Activated CD4-positive, alpha-beta T cell treated with anti-CD3 and anti-CD28 coated beads, Interleukin-2, amount 10 ng/mL, durations not matched to agents 7 days and 5 days (primary cell): ENCODE measurements at places on chromosomes 1 and 21.

- no peak for DNase-seq
Measured at GRCh38 chr1:23174426-23175110, 5.9 kb upstream of the LUZP1 start.

DNA sequence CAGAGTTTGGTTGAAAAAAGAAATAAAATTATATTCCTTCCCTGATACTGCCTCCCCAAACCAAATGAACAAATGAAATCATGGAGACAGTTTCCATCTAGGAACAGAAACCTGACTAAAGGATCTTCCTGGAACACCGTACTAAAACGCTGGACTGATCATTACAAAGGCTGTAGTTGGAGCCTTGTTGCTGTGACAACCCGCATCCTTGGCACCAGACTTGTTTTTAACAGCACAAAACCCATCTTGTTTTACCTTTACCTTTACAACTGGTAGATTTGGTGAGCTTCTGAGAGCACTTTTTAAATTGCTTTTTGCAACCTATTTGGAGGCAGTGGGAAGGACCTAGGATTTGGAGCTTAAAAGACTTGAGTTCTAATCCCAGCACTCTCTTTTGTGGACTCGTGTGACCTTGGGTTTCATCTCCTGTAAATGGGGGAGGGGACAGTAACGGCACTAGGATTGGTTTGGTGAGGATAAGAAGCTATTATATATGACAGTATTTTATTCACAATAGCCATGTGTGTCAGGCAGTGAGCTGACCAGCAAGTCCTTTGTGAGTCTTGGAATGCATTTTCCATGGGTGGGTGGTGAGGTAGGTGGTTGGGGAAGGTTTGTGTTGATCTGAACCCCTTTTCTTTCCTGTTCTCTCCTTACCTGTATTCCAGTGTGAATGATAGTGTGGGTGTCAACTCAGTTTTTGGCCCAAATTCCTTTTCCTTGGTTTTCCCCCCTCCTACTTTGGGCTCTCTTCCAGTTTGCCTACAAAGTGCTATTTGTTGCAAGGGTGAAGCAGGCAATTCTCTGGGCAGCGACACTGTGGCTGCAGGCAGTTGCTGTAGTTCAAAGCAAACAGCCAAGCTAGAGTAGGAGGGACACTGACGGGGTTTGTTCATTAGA, 12.6 kb downstream of the LRRC8D start:
- no peak for DNase-seq

DNA sequence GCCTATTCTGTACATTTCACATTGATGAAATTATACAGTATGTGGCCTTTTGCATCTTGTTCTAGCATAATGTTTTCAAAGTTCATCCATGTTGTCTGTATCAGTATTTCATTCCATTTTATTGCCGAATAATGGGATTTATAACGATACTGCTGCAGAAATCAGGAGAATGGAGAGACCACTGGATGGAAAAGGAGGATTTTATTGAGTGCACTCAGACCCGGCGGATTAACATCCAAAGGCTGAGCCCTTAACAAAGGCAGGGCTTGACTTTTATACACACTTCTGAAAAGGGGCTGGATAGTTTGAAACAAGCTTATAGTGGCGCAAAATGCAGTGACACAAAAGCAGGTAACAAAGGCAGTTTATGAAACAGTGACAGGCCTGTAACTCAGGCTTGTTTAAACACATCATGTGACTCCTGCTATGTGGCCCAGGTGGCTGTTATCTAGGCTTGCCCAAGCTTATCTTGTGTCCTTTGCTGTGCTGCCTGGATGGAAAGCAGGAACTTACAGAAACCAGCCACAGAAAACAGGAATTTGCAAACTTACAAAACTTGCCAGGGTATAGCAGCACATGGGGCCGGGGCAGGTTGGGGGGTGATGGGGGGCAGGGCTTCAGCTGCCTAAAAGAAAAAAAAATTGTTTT, 32.8 kb upstream of the KCNJ15 start:
- DNase-seq, result no peak

DNA sequence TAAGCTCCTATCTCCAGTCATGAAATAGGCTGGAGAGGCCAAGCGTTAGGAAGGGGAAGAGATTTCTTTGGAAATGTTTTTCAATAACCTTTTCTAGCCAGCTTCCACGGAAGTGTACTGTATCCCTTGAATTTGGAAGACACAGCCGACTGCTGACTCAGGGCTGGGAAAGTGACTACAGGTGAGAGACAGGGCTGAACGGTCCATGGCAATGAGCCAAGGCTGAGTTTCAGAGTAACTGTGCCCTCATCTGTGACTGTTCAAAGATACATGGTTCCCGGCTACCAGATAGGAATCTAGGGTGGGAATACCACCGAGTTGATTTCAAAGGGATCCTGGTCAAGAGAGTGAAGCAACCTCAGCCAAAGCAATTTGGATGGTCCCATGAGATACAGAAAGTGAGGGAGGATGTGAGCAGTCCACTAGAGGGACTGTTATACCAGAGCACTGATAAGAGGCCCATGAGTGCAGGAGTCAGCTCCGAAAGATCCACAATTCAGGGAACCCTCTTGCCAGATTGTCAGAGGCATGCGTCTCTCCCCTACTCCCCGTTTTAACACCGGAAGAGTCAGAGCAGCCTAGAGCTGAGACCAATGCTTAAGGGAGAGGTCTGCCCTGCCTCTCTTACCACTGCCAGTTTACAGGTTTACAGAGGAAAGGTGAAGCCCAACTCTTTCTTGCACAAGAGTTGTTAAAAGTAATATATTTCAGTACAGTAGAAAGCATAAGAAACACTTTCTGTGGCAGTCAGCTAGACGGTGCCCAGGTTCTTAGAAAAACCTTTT, 3.2 kb upstream of the KRTAP19-8 start:
- no peak for DNase-seq

DNA sequence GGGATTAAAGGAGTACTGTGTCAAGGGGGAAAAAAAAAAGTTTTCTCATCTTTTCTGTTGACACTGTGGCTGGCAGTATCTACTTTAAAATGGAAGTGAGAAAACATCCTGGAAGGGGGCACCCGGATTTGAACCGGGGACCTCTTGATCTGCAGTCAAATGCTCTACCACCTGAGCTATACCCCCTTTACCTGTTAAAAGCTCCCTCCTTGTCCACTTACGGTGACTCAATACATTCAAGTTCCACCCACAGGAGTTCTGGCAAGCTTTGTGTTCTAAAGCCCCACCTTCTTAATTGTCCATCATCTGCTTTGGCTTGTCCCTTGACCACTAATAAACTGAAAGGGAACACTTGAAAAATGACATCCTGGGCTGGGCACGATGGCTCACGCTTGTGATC, 68.2 kb downstream of the FNBP1L start:
- DNase-seq, result no peak

DNA sequence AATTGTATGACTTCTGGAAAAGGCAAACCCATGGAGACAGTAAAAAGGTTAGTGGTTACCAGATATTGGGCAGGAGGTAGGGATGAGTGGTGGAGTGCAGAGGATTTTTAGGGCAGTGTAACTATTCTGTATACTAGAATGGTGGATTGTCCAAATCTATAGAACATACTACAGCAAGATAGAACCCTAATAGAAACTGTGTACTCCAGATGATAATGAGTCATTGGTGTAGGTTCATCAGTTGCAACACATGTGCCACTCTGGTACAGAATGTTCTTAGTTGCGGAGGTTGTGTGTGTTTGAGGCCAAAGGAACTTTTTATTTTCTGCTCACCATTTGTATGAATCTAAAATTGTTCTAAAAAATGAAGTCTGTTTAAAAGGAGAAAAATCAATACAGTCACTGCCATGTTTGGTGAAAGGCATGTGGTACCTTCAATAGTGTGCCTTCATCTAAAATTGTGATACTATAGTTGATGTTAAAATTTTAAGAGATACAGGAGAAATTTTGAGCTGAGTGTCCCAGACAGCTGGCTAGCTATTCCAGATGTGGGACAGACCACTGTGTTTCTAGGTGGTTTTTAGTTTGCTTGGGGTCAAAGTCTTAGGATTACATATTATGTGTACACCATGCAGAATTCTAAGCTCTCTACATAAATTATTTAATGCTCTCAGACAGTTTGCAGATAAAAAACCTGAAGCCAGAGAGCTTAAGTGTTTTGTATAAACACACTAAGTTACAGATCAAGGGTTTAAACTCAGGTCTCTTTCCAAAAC, 150.5 kb downstream of the RPS6KC1 start:
- DNase-seq, result no peak

DNA sequence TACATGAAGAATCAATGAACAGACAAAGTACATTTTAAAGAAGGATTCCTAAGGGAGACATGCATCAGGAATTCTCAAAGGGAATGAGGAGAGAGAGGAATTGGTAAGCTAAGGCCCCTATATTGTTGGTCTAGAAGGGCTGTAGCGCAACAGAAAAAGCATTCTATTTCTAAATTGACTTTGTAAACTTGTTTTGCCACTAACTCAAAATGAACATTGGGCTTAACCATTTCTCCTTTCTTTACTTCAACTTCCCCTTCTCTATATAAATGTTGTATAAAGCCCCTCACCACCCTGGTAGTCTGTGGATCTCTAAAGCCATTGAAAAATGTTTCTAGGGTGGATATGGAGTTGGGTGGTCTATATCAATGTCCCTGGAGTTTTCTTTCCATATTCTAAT, 20.4 kb upstream of the OR6N2 start:
- DNase-seq, result no peak

DNA sequence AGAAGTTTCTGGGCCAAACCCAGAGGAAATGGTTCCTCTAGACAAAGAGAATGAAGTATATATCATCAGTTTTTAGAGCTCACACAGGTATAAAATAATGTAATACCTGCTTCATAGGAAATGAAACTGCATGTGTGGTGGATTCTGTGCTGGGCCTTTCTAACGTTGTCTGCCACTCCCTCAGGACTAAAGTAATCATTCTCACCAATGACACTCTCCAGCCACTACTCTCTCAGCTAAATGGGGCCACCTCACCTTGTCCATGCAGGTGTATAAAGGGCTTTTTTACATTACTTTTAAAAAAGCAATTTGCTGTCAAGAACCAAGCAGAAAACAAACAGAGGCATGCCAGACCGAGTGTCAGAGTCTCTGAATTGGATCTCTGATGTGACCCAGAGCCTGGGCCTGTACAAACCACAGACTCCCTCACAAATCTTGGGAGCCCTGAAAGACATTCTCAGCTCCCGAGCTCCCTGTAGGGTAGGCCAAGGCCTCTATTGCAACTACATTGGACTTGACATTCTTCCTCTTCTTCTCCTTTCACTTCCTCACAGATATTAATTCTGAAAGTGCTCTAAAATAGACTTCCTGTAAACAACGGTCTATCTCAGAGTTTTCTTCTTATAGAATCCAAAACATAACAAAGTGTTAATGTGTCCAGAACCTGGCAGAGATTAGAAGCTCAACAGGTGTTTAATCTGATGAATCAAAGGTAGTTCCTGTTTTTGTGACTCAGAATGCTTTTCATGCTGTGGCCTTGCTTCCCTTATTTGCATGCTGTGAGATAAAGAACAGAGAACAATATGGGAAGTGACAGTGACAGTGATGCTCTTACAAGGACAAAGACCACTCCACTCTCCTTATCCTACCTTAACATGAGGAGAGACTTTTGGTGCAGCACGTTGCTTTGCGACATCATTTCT, 8.6 kb downstream of the AIM2 start:
- DNase-seq, result no peak

GRCh38 chr21:42624095-42624790, 29.2 kb upstream of the PDE9A start:
- DNase-seq, result no peak

- DNase-seq, result no peak
Measured at GRCh38 chr1:75811211-75811981, 14.7 kb downstream of the MSH4 start.

DNA sequence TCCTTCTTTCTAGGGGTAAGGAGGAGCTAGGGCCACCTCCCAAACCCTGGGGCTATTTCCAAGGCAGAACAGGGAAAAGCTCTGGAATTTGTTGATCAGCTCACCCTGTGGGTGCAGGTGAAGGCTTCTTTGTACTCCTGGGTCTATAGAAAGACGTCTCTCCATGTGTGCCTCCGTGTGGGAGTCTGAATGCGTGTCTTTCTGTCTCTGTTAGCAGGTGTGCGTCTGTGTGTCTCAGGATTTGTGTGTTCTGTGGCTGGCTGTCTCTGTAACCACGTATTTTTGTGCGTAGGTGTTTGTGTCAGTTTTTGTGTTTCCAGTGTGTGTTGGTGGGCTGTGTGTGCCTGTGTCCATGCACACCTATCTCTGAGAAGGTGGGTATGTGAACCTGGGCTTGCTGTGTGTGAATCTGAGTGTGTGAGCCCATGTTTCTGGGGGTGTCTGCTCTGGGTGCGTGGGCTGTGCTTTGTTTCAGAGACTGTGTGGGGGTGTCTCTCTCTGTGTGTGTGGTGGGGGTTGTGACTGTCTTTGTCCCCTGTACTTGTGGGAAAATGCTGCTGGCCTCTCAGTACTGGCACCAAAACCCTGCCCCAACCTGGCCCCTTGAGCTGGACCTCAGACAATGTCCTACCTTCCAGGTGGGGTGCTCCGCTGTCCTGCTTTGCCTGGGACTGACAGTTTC, 12.7 kb upstream of the ETV3L start:
- DNase-seq, result no peak

DNA sequence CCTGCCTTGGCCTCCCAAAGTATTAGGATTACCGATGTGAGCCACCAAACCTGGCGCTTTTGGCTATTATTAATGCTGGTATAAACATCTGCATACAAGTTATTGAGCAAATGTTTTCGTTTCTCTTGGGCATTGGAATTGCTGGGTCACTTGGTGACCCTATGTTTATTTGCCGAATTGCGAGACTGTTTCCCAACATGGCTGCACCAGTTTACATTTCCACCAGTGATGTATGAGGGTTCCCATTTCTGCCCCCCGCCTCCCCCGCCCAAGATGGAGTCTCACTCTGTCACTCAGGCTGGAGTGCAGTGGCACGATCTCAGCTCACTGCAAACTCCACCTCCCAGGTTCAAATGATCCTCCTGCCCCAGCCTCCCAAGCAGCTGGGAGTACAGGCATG, 20.9 kb downstream of the SFPQ start:
- no peak for DNase-seq

DNA sequence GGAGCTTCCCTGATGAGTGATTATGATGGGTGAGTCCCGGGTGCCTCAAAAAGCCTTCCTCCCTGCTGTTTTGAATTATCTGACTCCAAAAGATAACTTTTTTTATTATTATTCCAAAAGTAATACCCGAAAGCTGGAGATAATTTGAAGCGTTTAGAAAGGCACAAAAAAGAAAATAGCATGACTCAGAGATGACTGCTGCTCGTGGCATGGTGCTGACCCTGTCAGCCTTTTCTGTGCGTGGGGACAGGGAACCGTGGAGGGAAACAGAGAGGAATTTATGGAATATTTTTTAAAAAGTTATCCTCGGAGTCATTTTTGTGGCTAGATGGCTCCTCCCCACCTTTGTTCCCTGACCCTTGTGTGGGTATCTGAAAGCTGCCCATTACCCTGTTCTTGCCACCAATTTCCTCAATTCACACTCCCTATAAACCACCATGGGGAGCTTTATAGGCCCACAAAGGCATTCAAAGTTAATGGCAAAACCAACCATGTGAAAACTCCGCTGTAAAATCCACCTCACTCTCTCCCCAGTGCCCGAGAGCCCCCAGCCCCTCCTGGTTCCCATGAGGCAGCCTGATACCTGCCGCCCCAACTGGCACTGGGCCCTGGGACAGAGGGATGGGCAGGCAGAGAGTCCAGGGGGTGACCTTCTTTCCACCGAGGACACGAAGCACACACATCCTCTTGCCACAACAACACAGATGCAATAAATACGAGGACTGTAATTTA, 37.5 kb downstream of the IGSF21 start:
- DNase-seq, result no peak

- DNase-seq, result no peak
Measured at GRCh38 chr1:180248731-180249681, 18.9 kb downstream of the LHX4 start.

GRCh38 chr1:25608488-25609178, 8.0 kb upstream of the MAN1C1 start:
- DNase-seq, result peak; percentile 93

GRCh38 chr1:24189528-24189927, 2.4 kb upstream of the IFNLR1 start:
- DNase-seq, result peak; percentile 15
